ENCODE measurements at places on chromosomes 13 and 19.

GRCh38 chr13:49287995-49288394 is 40.3 kb downstream of the CDADC1 start:
- no peak for DNase-seq

GRCh38 chr13:59363947-59364346 is 799.8 kb downstream of the DIAPH3 start:
- no peak for DNase-seq

GRCh38 chr13:32627793-32628192 is 41.5 kb downstream of the PDS5B start:
- DNase-seq: no peak

DNA sequence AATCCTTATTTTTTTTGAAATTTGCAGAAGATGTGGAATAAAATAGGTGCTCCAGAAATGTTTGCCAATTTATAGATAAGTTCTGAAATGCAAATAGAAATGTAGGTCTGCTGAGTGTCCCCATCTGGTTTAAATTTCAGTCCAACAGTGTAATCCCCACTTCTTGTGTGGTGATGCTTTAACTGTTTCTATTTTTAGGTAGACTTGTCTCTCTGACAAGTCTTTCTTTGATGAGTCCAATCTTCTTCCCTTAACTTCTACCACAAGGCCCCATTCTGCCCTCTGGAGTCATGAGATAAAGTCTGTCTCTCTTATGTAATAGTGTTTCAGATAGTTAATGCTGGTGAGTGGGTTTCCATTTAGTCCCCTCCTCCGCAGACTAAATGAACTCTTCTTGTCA is 390.4 kb downstream of the RFC3 start:
- DNase-seq: no peak

GRCh38 chr13:20161275-20161950 is 561 bp upstream of the GJA3 start:
- peak; percentile 32 for DNase-seq

DNA sequence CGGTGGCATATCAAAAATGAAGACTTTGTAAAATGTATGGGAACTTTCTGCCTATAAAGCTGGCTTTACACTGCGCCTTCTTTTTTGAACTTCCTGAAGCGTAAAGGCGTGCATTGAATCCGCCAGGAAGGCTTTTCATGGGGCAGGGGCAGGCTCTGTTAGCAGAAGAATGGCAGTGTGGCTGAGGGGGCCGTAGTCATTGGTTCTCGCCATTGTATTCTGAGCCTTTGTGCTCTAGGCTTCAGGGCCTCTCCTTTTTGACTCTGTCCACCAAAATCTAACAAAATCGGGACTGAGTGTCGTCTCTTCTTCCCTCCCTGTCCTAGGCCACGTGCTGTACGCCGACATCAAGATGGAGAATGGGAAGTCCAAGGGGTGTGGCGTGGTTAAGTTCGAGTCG is 14.1 kb downstream of the PRAM1 start:
- no peak for DNase-seq

DNA sequence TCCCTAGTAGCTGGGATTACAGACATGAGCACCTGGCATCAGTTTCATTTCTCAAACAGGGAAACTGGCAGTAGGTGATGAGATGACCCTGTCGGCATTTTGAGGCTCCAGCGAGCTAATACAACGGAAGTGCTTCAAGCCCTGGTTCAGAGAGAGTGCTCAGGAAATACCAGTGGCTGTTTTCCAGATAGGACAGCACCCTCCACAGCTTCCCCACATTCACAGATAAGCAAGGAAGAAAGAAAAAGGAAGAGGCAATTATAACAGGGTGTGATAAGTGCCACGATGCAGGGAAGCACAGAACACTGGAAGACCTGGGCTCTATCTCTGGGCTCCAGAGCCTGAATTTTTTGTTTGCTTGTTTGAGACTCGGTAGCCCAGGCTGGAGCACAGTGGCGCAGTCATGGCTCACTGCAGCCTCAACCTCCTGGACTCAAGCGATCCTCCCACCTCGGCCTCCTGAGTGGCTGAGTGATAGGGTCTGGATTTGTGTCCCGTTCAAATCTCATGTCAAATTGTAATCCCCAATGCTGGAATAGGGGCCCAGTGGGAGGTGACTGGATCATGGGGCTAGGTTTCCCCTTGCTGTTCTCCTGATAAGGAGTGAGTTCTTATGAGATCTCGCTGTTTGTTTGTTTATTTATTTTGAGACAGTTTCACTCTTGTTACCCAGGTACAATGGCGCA is 43.5 kb downstream of the PIN1 start:
- DNase-seq: no peak

DNA sequence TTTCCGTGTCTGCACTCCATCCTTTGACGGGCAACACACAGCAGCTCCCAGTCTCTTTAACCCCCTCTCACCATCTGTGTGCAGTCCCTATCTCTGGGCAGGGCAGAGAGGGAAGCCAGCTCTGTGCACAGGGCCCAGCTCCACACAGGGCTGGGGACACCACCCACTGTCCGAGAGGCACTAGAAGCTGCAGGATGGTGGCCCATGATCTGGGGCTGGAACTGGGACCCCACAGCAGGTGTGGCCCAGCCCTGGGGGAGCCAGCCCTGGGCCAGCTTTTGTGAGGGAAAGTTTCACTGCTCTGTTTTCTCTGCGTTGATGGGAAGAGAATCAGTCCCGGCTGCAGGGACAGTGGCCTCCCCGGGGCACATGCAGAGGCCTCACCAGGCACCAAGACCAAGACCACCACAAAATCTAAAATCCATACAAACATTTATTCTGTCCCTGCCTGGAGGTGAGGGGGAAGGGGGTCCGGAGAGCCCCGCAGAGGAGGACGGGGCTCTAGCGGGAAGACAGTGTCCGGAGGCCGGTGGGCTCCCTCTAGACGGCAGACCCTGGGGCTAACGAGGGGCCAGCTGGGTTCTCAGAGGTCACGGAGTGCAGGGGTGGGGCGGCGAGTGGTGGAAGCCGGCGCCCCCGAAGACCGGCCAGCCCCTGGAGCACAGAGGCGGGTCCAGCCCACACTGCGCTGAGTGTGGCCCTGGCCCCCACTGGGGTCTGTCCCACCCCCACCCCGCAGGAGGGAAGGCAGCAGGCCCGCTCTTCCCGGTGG is 2.9 kb upstream of the ATP8B3 start:
- DNase-seq: no peak

GRCh38 chr19:52138983-52139251 is 821 bp downstream of the ZNF616 start:
- no peak for DNase-seq

DNA sequence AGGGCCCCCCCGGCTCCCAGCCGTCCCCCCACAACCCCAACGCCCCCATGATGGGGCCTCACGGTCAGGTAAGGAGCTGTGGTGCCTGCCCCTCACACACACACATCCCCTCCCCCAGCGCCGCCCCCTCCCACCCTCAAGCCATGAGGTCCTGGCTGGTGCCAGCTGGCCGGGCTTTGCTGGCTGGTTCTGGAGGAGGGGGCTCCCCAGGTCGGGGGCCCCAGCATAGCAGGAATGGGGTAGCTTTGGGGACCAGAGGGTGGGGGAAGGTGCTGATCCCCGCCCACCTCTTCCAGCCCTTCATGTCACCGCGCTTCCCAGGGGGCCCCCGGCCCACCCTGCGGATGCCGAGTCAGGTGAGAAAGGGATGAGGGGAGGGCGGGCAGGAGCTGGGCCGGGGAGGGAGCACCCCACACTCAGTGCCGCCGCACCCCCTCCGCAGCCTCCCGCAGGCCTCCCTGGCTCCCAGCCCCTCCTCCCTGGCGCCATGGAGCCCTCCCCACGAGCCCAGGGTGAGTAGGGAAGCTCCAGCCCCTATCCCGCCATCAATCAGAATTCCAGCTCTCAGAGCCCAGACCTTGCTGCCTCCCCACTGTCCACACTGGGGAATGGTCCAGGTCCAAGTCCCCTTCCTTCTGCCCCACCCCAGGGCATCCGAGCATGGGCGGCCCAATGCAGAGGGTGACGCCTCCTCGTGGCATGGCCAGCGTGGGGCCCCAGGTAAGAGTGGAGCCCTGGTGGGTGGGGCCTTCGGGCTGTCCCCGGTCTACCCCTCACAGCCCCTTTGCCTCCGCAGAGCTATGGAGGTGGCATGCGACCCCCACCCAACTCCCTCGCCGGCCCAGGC is 6.4 kb downstream of the ISYNA1 start:
- no peak for DNase-seq

DNA sequence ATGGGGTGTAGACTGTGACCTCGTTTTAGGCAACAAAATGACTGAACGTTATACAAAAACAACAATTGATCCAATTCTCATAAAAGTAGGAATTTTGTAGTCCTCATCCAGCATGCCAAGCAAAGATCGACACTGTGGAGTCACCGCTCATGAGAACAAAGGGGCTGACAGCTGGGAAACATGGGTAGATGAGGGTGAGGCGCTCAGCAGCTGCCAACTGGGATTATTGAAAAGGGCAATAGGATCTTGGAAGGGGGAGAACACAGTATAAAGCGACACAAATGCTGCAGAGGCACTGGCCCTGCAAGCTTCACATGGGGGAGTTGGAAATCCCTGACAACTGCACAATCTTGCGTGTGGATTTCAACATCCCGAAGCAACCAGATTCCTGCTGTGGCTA is 5.4 kb upstream of the ZNF765 start:
- no peak for DNase-seq

DNA sequence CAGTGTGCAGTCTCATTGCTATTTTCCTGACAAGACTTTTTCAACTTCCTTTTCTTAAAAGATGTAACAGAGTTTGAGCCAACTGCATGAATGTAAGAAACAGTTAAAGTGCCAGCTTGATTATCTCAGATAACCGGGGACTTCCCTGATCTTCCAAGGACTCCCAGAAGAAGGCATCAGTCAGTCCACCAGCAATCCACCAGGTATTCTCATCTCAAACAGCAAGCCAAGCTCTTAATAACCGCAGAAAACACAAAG is 350.1 kb downstream of the LIG4 start:
- DNase-seq: no peak

GRCh38 chr19:50181121-50181520 is 18.0 kb upstream of the IZUMO2 start:
- DNase-seq: no peak

GRCh38 chr13:18949970-18950369 is 231.7 kb downstream of the TUBA3C start:
- DNase-seq: no peak

GRCh38 chr13:94329754-94330551 is 149.5 kb downstream of the DCT start:
- DNase-seq: no peak

- DNase-seq: peak; percentile 18
Observed at GRCh38 chr19:29260477-29261317, 47.7 kb upstream of the UQCRFS1 start.

DNA sequence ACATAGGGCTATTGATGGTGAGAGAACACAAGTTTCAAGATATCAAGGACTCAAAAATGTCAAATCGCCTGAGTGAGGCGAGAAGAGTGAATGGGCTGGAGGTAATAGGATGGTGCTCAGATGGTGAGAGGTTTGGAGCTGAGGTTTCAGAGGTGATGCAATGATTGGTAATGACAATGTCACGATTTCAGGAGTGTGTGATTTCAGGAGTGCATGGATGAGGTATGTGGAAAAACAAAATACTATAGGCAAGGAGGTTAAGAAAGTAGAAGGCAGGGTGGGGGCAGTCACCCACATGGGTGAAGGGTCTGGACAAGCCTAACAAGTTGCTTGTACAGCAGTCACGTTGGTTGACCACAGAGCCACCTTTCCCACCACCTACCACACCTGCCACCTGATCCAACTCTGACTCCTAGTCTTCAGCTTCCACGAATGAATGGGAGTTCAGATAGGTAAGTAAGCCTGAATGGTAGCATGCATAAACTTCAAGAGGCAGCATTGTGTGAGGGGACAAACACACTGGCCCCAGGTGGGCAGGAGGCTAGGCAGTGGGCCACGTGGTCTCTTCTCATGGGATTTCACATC is 71.5 kb downstream of the RUBCNL start:
- DNase-seq: no peak

DNA sequence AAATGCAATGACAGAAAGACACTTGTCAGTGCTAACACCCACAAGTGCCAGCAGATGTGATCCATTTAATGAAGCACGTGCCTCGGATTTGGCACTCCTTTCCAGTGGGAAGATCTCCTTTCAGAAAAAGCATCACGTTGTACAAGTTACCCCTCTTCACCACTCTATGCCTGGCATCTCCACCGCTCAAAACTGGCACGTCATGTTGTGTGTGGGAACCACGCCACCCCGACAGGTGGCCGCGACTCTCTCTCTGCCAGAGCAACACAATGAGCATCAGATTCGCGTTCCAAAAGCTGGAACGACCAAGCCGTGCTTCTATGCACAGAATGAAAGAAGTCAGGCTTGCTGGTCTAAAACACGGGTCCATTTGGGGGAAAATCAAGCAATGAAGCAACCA is 24.3 kb downstream of the TMTC4 start:
- no peak for DNase-seq

DNA sequence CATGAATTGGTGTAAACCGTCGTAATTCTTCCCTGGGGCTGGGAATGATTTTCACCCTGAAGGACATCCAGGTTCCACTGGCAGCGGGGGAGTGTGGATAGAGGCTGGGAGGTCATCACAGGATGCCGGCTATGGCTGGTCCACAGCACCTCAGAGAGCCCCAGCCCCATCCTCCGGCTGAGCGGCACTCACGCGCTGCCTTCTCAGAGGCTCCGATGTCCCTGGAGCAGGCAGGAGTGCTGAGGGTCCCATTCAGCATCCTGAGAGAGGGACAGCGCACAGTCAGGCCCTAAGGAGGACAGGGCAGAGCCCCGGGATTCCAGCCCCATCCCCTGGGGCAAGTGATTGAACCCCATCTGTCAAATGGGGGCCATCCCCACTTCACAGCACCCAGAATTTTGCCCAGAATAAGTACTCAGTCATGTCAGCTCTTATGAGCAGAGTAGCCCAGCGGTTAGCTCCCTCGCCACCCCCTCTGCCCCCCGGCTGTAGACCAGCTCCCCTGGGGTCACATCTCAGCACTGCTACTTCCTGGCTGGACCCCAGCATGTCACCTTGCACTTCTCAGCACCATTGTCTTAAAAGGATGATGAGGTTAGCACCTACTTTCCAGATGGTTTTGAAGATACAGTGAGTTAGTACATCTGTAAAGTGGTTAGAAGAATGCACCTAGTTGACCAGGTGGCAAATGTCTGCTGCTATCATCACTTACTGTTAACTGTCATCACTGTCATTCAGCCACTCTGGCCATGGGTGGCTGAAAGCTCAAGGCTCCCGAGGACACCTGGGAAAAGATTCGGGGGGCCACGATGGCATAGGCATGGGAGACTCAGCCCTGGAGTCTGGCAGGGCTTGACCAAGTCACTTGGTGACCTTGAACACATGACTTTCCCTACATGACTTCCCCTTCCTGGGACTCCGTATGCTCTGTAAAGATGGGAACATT is 11.9 kb downstream of the GRAMD1A start:
- no peak for DNase-seq

- DNase-seq: no peak
Observed at GRCh38 chr19:1523412-1524286, at the start of gene PLK5. Gene PLK5, plus strand, starts transcription at chr19:1524077. Its CDS starts 2,920 bp downstream, at chr19:1526997.

- no peak for DNase-seq
Observed at GRCh38 chr13:87128491-87128890, 542.7 kb upstream of the SLITRK5 start.

- DNase-seq: no peak
Observed at GRCh38 chr13:99996381-99996973, 14.9 kb downstream of the ZIC2 start.

- DNase-seq: no peak
Observed at GRCh38 chr19:5093297-5093928, 124.5 kb downstream of the KDM4B start.

GRCh38 chr13:38998739-38999138 is 8.1 kb upstream of the STOML3 start:
- no peak for DNase-seq
